Mesangial cell (primary cell): ENCODE measurements at places on chromosomes 2 and 18. TPM values are rescaled to one million over a fixed set of nuclear protein-coding genes. Genes with fewer than 3 reads are reported as not detected.

Gene UGT1A10
- not detected in 2 replicates for total RNA-seq

Gene METTL5
- 34.2 and 42.3 TPM in 2 replicates for total RNA-seq

Gene NGEF
- 0.98 and 1.5 TPM in 2 replicates for total RNA-seq

Gene MOGAT1
- total RNA-seq: not detected in 2 replicates

Gene FZD7
- total RNA-seq: 38.5 and 46.5 TPM in 2 replicates

Gene SP9
- total RNA-seq: not detected in 2 replicates

Gene TMEM87B
- total RNA-seq: 9.0 and 11.2 TPM in 2 replicates

Gene OSBPL6
- total RNA-seq: 2.7 and 7.0 TPM in 2 replicates

Gene SULT1C4
- total RNA-seq: 24.3 and 90.4 TPM in 2 replicates

Gene AQP12A
- total RNA-seq: not detected in 2 replicates

Gene ALKAL2
- total RNA-seq: 0.25 TPM in 1 of 2 replicates, not detected in the other

Gene CKAP2L
- 0.63 and 23.3 TPM in 2 replicates for total RNA-seq

Gene EPC2
- total RNA-seq: 6.0 and 11.9 TPM in 2 replicates

Gene RAB27B
- 1.6 and 3.0 TPM in 2 replicates for total RNA-seq

Gene AGXT
- not detected in 2 replicates for total RNA-seq

Gene CFAP221
- 0.81 and 1.8 TPM in 2 replicates for total RNA-seq

Gene IL1F10
- total RNA-seq: not detected in 2 replicates

Gene SLC9A4
- total RNA-seq: 0.13 TPM in 1 of 2 replicates, not detected in the other

Gene ALK
- total RNA-seq: not detected in 2 replicates

Gene ITPRIPL1
- total RNA-seq: 5.5 and 5.7 TPM in 2 replicates

Gene C2orf42
- total RNA-seq: 5.4 and 8.2 TPM in 2 replicates

Gene IL36B
- total RNA-seq: not detected in 2 replicates

Gene FLACC1
- total RNA-seq: 0.89 TPM in 1 of 2 replicates, not detected in the other

Gene TSPYL6
- total RNA-seq: not detected in 2 replicates

Gene APCDD1
- 3.4 TPM in 1 of 2 replicates, not detected in the other for total RNA-seq

Gene C1QL2
- total RNA-seq: not detected in 2 replicates

Gene KCNS3
- 18.9 and 21.0 TPM in 2 replicates for total RNA-seq

Gene DNAJC5G
- total RNA-seq: not detected in 2 replicates

Gene CDH19
- not detected in 2 replicates for total RNA-seq

Gene RND3
- total RNA-seq: 48.1 and 72.6 TPM in 2 replicates

Gene IL18RAP
- not detected in 2 replicates for total RNA-seq

Gene ZNF385B
- 5.3 TPM in 1 of 2 replicates, not detected in the other for total RNA-seq

Gene GFPT1
- 11.9 and 14.5 TPM in 2 replicates for total RNA-seq

Gene FAM117B
- total RNA-seq: 3.3 and 10.8 TPM in 2 replicates

Gene MTIF2
- total RNA-seq: 14.8 and 18.9 TPM in 2 replicates

Gene SPATA3
- not detected in 2 replicates for total RNA-seq
